ENCODE measurements at places on chromosomes 11 and 22.

DNA sequence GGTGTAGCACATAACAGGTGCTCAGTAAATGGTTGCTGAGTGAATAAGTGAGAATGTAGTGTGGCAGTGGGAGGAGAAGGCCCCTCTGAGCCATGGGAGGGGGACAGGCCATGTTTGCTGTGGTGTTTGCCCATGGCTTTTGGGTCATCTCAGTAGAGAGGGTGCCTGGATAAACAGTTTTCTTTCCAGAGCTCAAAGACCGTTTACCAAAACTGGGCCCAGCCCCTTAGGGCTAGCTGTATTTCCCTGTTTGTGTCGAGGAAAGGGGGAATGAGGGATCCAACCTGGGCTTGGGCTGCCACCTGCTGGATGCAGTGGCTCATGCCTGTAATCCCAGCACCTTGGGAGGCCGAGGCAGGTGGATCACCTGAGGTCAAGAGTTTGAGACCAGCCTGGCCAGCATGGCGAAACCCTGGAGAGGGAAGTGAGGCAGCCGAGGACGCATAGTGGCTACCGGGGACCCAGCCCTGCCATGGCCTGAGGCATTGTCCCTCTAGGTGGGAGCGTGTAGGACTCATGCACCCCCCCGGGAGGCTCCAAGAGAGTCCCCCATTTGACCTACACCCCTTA, 8.7 kb upstream of the LTO1 start:
- DNase-seq = no peak

DNA sequence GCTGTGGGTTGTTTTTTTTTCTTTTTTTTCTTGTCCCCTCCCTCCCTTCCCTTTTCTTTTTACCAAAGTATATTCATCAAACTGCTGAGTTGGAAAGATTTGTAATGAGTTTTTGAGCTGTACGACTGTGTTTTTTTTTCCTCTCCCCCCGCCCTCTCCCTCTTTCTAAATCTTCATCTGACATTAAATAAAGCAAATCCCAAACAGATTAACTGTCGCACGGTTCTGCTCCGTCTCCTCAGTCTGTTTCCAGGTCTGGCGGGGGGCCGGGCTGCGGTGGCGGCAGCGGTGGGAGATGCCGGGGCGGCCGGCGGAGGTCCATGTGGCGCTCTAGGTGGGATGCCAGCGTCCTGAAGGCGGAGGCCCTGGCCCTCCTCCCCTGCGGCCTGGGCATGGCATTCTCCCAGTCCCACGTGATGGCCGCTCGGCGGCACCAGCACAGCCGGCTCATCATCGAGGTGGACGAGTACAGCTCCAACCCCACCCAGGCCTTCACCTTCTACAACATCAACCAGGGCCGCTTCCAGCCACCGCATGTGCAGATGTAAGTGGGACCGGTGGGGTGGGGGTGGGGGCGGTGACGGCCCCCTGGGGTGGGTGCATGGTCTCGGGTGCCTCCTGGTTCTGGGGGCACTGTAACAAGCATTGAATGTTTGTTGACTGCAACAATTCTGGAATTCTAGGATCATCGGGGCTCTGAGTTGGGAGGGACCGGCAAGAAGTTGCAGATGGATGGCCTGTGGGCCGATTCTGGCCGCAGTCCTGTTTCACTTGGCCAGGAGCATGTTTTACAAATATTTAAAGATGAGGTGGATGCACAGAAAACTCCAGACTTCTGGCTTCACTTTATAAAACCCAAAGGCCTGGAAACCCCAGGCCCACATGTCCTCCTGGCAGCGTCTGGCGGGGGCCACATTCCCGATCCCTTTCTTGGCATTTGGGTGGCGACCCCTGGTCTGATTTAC, 13.1 kb downstream of the MPPED1 start:
- peak; percentile 80 for DNase-seq

GRCh38 chr11:67266449-67267187, at the start of gene GRK2:
Gene GRK2, plus strand, starts transcription at chr11:67266473. Its CDS starts 227 bp downstream, at chr11:67266700.
- DNase-seq = peak; percentile 73

DNA sequence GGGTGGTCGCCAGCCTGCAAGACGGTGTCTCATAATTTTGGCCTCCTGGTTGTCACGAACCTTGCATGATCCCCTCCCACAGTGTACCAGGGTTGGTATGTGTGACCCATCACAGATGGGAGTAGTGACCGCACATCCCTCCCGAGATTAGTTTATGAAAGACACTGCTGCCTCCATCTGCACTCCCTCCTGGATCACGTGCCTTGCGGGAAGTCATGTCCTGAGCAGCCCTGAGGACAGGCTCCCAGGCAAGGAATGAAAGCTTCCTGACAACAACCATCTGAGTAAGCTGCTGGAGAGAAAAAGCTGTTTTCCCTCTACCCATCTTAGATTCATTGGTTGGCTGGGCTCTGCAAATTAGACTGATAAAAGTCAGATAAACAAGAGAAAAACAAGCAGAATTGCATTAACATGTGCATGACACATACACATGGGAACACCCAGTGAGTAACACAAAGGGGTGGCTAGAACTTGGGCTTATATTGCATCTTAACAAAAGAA, 14.4 kb upstream of the PAMR1 start:
- no peak for DNase-seq

- DNase-seq = no peak
Measured at GRCh38 chr11:83249972-83250593, 36.1 kb downstream of the CCDC90B start.

- no peak for DNase-seq
Measured at GRCh38 chr11:92050305-92050704, 174.3 kb upstream of the FAT3 start.

- peak; percentile 92 for DNase-seq
Measured at GRCh38 chr11:112784323-112785073, 176.7 kb upstream of the NCAM1 start.

DNA sequence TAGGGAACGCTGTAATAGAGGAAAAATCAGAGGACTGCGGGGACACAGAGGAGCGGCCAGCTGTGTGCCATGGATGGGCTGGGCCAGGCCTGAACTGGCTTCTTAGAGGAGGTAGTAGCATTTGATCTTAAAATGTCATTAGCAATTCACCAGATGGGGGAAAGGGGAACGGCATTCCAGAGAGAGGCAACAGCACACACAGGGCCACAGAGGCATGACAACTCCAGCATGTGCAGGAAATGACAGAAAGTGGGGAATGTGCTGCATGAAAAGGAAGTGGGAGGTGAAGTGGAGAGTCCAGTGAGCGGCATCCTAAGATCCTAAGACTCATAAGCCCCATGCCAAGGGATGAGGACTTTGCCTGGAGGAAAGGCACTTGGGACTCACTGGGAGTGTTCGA, 69.0 kb downstream of the UBASH3B start:
- DNase-seq = no peak

DNA sequence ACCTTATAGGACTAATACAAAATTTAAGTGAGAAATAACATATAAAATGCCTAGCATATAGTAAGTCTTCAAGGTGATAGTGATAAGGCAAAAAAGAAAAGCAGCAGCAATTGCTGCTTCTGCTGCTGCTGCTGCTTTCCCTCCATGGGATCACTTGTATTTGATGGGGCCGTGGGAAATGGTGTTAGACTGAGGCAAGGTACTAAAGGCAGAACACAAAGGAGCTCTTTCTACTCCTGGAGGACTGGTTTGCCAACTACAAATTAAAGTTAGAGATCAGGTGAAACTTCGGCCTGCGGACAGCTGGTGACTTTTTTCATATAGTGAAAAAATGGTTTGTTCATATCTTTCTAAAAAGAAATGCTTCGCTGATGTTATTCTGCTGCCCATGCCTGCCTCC, 46.3 kb downstream of the SWAP70 start:
- DNase-seq = no peak

- DNase-seq = no peak
Measured at GRCh38 chr11:20154381-20154780, 5.9 kb downstream of the DBX1 start.

GRCh38 chr11:1873048-1873812, 18.5 kb downstream of the PRR33 start:
- no peak for DNase-seq

DNA sequence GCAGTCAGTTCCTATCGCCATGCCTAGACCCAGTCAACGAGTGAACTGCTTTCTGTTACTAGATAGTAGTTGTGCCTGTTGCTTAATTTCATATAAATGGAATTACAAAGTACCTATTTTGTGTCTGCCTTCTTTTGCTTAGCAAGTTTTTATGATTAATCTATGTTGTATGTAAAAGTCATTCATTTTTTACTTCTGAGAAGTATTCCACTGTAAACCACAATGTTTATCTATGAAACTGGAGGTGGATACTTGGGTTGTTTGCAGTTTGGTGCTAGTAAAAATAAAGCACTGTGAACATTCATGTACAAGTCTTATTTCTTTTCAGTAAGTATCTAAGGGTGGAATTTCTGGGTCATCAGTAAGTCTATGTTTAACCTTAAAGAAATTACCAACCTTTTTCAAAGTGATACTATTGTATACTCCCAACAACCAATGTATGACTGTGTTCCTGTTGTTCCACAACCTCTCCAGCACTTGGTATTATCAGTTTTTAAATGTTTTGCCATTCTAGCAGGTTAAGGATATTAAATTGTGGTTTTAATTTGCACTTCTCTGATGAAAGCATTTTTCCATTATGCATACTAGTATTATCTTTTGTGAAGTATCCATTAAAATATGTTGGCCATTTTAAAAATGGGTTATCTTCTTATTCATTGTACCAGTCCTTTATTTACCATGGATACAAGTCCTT, 68.2 kb downstream of the DNAJC24 start:
- DNase-seq = no peak

- peak; percentile 9 for DNase-seq
Measured at GRCh38 chr11:70506658-70506970, 108.3 kb downstream of the CTTN start.

DNA sequence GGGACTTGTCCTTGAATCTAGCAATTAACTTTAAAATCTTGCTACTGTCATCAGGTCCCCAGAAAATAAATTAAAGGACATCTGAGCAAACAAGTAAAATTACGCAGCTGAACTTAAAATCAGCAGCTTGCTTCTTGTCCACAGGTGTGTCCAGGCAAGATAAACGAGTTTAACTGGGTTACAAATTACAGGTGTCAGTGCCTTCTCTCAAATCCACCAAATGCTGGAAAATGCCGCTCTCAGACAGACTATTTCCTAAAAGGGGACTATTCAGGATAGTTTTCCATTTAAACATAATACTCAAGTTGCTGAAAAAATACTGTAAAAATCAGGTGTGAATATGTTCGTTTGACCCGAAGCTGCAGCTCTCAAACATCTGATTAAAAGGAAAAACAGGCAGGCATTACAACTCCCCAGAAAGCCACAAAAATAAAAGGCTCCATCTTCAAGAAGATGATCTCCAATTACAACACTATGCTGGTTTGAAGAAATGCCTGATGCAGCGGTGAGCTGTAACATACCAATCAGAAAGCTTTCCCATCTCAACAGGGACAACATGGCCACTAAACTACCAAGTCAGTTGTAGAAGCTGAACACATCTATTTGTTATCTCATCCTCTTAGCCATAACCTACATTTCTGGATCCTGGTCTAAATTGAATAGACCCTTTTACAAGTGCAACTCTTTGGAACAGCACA, 82.1 kb downstream of the CADM1 start:
- no peak for DNase-seq

GRCh38 chr22:37357446-37358075, 69.7 kb downstream of the ELFN2 start:
- no peak for DNase-seq

- no peak for DNase-seq
Measured at GRCh38 chr11:96134602-96135001, 208.4 kb downstream of the MAML2 start.

DNA sequence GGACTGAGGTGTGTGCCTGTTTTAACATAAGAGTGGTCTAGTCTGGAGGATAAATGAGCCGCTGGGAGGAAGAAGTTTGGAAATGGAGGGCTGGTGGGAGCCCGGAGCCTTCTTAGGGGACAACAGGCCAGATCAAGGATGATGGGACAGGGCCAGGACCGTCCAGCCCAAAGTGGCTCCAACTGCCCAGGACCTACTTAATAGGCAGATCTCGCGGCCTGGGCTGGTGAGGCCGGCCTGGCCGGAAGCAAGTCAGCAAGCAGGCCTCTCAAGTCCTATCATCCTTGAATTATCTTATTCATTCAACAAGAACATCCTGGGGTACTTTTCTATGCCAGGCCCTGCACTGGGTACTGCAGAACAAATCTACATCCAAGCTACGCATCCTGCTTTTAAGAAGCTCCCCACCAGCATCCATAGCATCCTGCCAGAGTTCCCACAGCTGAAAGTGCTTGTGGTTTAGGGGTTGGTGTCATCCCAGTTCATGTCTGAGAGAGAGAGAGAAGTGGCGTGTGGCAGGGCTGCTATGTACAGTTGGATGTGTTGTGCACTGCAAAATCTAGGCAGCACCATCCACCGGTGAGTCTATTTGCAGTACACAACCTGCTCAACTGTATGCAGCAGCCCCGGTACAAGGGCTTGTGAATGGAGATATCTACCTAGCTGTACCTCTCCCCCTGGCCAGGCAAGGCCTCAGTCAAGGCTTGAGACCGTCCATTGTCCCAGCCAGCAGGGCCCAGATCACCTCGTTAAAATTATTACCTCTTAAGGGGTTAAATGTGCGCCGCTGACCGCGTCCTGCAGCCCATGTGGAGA, 82.1 kb downstream of the FBLN1 start:
- no peak for DNase-seq

GRCh38 chr11:132942611-132943356, 589.5 kb downstream of the OPCML start:
- DNase-seq = peak; percentile 45

- no peak for DNase-seq
Measured at GRCh38 chr11:40306938-40307548, 1152.4 kb downstream of the LRRC4C start.

DNA sequence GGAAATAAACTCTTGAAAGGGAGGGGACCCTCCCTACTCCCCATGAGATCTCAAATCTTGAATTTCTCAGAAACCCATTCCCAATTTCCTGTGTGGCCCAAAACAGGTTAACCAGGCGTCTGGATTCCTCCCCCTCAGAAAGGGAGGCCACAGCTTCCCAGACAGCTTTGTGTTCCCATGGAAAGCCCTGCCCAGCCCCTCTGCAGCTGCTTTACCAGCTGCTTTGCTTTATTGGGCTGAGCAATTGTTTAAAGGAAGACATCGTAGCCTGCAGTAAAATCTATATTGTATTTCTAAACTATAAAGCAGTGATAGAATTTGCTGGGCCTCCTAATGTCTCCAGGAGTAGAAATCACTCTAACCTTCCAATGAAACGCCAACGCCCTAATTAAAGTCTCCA, 97.4 kb downstream of the CHST1 start:
- DNase-seq = no peak

- DNase-seq = no peak
Measured at GRCh38 chr11:598005-598680, 17.6 kb downstream of the IRF7 start.

DNA sequence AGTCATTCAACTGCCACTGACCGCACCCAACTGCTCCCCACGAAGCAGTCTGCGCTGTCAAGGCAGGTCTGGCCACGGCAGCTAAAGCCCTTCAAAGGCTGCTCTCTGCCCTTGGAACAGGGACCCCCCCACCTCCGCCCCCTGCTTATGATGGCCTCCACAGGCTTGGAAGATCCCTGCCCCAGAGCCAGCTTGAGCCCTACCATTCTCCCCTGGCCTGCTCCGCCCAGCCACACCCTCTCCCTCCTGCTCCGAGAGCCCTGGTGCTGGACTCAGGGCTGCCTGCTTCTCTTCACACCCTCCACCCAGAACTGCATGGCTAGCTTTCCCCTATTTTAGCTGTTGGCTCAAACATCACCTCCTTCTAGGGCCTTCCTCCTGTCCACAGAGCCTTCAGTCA, 19.0 kb downstream of the ZMAT5 start:
- DNase-seq = no peak

- no peak for DNase-seq
Measured at GRCh38 chr11:113372309-113372708, 15.3 kb upstream of the ANKK1 start.

Data from posterior cingulate gyrus (tissue), 11 donors.